ENCODE measurements at places on chromosomes 3 and 15. TPM values are rescaled to one million over a fixed set of nuclear protein-coding genes. Genes with fewer than 3 reads are reported as not detected.
A peak's percentile ranks its signal among the peaks of the same experiment; 100 is the strongest.

Gene CACNA1D
- 1.2 TPM for total RNA-seq

- H3K4me1 ChIP-seq = peaks cover 88% of the 10 kb centered on the region
- H3K27me3 ChIP-seq = no peaks in the 10 kb centered on the region
- peaks cover 32% of the 10 kb centered on the region for H3K36me3 ChIP-seq
- H3K27ac ChIP-seq = peak overlapping the region; percentile 97
These were observed 83.8 kb downstream of the SMAD3 start for GRCh38 chr15:67149068-67149772.

Gene NPAP1
- total RNA-seq = not detected

DNA sequence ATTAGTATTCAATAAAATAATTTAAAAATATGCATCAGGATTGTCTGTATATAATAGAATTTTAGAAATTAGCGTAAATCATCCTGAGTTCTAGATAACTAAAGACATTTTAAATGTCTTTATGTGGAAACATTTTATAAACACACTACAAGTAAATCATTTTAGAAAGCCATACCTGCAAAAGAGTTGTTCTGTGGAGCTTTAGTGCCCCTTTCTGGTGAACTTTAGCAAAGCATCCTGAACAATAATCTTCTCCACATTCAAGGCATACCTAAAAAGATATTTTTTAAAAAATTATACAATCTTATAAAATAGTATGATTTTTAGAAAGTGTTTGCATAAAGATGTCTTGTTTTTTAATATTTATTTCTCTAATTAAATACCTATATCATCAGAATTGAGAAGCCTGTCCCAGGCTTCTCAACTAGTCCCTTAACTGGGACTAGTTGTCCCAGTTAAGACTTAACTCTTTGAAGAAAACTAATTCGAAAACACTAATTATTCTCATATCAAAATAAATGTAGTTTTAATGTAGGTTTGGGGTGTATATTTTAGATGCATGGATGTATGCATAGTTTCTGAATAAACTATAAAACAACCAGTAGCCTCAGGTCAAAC lies 29.7 kb downstream of the ZBBX start:
- no peak for DNase-seq
- H3K27ac ChIP-seq = no peak overlapping the region
- H3K36me3 ChIP-seq = no peaks in the 10 kb centered on the region
- no peaks in the 10 kb centered on the region for H3K4me1 ChIP-seq
- H3K4me3 ChIP-seq = no peak overlapping the region

DNA sequence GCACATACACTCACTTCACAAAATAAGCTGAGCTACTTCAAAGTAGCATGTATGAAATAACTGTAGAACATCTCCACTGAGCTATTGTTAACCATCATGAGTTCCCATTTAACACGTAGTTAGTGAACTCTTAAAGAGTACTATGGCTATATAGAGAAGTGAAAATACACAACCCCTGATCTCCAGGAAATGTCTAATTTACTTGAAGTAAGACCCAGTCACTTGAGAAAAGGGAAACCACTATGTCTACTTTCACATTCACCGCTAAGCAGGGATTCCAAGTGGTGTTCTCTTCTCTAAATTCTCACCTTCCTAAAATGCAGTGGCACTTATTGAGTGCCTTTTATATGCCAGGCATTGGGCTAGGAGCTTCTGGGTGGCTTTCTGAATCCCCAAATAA lies 35.0 kb upstream of the COLQ start:
- peak overlapping the region; percentile 6 for H3K4me3 ChIP-seq
- H3K4me1 ChIP-seq = peaks cover 32% of the 10 kb centered on the region
- DNase-seq = no peak
- H3K36me3 ChIP-seq = peaks cover 19% of the 10 kb centered on the region

- peaks cover 6% of the 10 kb centered on the region for H3K27me3 ChIP-seq
- no peak overlapping the region for H3K4me3 ChIP-seq
- no peaks in the 10 kb centered on the region for H3K36me3 ChIP-seq
- DNase-seq = no peak
These were observed 349.3 kb upstream of the RGMA start for GRCh38 chr15:93438310-93438709.

Gene SAMMSON
- total RNA-seq = not detected

GRCh38 chr3:101169516-101169915 lies 150.9 kb downstream of the IMPG2 start:
- H3K4me1 ChIP-seq = peaks cover 5% of the 10 kb centered on the region
- H3K27ac ChIP-seq = no peak overlapping the region
- H3K27me3 ChIP-seq = no peaks in the 10 kb centered on the region
- no peaks in the 10 kb centered on the region for H3K36me3 ChIP-seq
- no peak overlapping the region for H3K4me3 ChIP-seq

DNA sequence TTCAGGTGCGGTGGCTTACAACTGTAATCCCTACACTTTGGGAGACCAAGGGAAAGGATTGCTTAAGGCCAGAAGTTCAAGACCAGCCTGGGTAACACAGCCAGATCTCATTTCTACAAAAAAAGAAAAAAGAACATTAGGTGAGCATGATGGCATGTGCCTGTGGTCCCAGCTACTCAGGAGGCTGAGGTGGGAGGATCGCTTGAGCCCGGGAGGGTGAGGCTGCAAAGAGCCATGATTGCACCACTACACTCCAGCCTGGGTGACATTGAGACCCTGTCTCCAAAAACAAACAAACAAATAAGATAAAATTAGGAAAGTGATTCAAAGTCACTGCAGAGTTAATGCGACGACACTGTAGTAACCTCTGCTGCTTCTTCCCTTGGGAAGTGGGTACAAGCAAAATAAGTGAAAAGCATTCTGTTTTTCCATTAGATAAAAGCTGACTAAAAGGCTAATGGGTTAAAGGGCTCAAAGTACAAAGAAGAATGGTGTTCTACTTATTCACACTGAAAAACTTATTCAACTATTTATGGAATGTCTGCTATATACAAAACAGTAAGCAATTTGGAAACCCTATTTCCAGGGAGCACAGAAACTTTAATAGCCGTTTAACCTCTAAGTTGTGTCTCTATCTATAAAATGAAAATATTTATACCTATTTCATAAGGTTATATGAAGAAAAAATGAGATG lies 8.0 kb upstream of the RPS27L start:
- no peak overlapping the region for H3K4me3 ChIP-seq
- no peak for DNase-seq
- H3K36me3 ChIP-seq = peaks cover 2% of the 10 kb centered on the region
- H3K27me3 ChIP-seq = peaks cover 2% of the 10 kb centered on the region

GRCh38 chr15:72774696-72775383 lies 8.7 kb downstream of the ADPGK start:
- H3K4me3 ChIP-seq = no peak overlapping the region
- H3K36me3 ChIP-seq = peaks cover 50% of the 10 kb centered on the region
- H3K27ac ChIP-seq = peak overlapping the region; percentile 12
- DNase-seq = no peak

GRCh38 chr3:198032039-198032936 lies 72.3 kb downstream of the LMLN start:
- no peaks in the 10 kb centered on the region for H3K36me3 ChIP-seq
- no peak for DNase-seq
- no peak overlapping the region for H3K27ac ChIP-seq
- H3K4me3 ChIP-seq = no peak overlapping the region
- no peaks in the 10 kb centered on the region for H3K27me3 ChIP-seq

Gene CGNL1
- not detected for total RNA-seq

Gene ANKUB1
- total RNA-seq = not detected

DNA sequence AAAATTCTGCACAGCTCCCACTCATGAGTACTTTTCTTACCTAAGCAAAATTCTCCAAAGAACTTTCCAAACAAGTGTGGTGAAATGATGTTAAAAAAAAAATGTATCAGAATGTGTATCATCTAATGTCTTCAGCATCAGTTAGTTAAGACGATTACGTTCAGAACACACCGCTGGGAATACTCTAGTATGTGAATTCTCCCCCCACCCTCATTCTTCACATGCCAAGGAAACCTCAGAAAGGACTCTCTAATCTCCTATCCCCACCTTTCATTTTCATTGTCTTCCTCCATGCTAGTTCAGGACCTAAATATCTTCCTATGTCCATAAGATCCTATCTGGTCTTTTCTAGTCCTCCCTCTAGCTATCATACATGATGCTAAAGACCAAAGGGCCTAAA lies 457.4 kb downstream of the SHQ1 start:
- H3K4me1 ChIP-seq = peaks cover 18% of the 10 kb centered on the region
- H3K36me3 ChIP-seq = no peaks in the 10 kb centered on the region
- no peak for DNase-seq
- no peaks in the 10 kb centered on the region for H3K27me3 ChIP-seq
- H3K27ac ChIP-seq = no peak overlapping the region

DNA sequence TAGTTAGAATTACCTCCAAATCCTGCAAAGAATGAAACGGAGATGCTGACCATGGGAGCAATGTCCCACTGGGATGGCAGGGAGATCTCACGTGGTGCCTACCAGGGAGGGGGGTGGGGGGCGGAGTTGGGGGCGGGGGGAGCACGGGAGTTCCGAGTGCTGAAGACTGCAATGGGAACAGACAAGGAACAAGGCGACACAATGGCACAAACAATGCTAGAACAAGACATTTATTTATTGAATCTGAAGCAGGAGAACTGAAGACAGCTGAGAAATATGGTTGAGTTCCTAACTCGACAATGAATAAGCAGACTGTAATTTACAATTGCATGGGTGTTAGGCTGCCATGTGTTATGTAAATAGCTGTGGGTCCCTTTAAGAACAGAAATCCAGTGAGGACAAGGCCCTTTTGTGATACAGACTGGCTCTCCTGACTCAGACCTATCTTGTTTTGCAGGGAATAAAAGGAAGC lies 91.2 kb downstream of the AQP9 start:
- H3K4me1 ChIP-seq = peaks cover 19% of the 10 kb centered on the region
- H3K36me3 ChIP-seq = no peaks in the 10 kb centered on the region
- no peak for DNase-seq
- no peak overlapping the region for H3K27ac ChIP-seq

Measured in activated T-helper 1 cell treated with anti-CD3 and anti-CD28 coated beads, Interleukin-12 subunit alpha, Interleukin-12 subunit beta, Interleukin-2, Interleukin-4 antibody, amounts not matched to agents 30 ng/mL and 10 ng/mL and 1 ng/mL, durations not matched to agents 14 hours and 24 hours and 36 hours (primary cell).